Urinary bladder (tissue), 4 donors: ENCODE measurements at places on chromosomes 3 and 15. TPM values are rescaled to one million over a fixed set of nuclear protein-coding genes. Genes with fewer than 3 reads are reported as not detected.

MYO5C gene
- 11.6 TPM for total RNA-seq

IGF2BP2 gene
- total RNA-seq = 42.7 TPM

DNA sequence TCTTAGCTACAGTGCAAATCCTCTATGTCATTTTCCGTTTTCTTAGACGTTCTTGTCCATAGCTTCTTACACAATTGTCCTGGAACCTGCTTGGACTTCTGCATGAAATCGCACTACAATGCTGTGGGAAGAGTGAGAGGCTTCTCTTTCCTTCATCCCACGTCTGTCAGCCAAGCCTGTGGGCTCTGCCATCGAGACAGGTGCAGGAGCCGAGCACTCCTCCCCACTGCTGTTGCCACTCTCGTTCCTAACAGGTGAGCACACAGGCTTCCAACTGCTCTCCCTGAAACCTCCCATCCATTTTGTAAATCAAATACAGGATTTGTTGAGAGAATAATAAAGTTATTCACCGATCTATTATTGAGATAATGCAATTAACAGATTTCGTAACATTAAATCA lies 23.5 kb downstream of the ZXDC start:
- DNase-seq = no peak

- DNase-seq = no peak
Observed at GRCh38 chr3:13051066-13051465, 22.2 kb downstream of the IQSEC1 start.

DNA sequence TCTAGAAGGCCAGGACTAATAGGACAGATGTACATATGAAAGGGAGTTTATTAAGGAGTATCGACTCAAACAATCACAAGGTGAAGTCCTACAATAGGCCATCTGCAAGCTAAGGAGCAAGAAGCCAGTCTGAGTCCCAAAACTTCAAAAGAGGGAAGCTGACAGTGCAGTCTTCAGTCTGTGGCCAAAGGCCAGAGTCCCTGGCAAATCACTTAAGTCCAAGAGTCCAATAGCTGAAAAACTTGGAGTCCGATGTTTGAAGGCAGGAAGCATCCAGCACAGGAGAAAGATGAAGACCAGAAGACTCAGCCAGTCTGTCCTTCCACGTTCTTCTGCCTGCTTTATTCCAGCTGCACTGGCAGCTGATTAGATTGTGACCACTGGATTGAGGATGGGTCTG lies 11.1 kb upstream of the CELF6 start:
- DNase-seq = no peak

DNA sequence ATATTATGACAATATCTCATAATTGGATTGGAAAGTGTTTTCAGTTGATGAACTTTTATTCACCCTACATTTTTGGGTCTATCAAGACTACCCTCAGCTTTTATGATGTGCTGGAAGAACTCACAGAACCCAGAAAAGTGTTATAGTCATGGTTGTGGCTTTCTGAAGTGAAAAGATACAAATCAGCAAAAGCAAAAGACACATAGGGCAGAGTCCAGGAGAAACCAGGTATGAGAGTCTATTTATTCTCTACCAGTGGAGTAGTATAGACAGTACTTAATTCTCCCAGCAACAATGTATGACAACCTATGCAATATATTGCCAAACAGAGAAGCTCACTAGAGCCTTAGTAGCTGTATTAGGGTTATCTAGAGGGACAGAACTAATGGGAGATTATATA lies 280.4 kb upstream of the TTC14 start:
- no peak for DNase-seq
